Head of caudate nucleus (tissue), 42 donors: ENCODE measurements at places on chromosomes 12 and 14.

DNA sequence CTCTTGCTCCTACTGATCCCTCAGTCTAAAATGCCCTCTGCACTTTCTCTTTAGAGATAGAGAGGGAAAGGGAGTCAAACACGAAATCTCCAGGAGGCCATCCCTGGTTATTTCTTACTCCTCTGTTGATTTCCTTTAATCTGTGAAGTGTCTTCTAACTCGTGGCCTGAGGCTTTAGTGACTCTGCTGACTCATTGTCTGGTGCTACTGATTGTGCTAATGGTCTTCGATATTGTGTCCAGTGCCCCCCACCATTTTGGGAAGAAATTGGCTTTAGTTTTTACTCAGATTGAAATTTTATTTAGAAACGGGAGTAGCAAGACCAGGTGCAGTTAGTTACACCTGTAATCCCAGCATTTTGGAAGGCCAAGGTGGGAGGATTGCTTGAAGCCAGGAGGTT lies 839 bp downstream of the CLEC9A start:
- DNase-seq: no peak

DNA sequence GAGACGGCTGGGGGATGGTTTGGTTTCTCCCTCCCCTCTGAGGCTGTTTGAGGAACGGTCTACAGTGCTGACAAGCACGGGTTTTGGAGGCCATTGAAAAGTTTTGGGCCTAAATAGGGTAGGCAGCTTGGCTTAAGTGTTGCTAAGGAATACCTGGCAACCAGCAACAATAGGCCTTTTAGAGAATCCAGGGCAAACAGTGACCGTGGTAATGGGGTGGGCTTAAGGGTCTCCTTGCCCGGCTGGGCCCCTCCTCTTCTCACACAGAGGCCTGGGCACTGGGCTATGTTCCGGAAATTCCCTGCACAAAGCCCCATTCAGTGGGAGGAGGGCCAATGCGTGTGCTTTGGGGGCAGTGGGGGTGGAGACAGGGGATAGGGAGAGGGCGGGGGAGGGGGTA lies 55.4 kb downstream of the ASCL1 start:
- peak; percentile 53 for DNase-seq

DNA sequence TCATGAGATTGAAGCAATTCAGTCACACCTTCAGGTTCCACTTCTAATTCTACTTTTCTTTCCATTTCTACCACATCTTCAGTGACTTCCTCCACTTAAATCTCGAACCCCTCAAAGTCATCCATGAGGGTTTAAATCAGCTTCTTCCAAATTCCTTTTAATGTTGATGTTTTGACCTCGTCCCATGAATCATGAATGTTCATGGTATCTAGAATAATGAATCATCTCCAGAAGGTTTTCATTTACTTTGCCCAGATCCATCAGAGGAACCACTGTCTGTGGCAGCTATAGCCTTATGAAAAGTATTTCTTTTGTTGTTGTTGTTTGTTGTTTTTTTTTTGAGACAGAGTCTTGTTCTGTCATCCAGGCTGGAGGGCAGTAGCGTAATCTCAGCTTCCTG lies 7.6 kb downstream of the RXYLT1 start:
- DNase-seq: no peak

DNA sequence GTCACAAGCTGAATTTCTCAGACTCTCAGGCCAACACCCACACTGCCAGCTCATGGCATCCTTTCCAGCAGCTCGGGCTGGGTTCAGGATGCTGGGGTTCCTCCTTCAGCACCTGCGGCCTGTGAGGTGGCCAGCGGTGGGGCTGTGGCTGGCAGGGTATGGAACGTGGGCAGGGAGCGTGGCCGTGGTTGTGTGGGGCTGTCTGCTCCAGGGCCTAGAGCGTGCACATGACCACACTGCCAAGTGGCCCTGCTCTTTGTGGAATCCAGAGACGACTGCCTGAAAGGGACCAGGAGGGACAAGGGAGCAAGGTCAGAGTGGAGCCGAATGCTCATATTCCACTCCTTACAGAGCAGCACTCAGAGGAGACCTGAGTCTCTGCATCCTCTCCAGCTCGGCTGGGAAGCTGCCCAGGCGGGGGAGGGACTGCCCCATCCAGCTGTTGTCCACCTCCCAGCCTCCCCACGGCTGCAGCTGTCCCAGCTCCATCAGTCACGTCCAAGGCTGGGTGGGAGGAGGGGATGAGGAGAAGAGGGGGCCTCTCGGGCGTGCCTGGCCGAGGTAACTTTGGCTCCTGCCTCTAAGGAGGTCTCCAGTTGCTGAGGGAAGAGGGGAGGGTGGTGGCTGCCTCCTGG lies 71.3 kb downstream of the TSPAN9 start:
- DNase-seq: no peak

GRCh38 chr14:32354716-32355115 lies 25.6 kb downstream of the AKAP6 start:
- no peak for DNase-seq

- DNase-seq: no peak
Measured at GRCh38 chr12:89552376-89552775, 26.5 kb upstream of the POC1B start.

DNA sequence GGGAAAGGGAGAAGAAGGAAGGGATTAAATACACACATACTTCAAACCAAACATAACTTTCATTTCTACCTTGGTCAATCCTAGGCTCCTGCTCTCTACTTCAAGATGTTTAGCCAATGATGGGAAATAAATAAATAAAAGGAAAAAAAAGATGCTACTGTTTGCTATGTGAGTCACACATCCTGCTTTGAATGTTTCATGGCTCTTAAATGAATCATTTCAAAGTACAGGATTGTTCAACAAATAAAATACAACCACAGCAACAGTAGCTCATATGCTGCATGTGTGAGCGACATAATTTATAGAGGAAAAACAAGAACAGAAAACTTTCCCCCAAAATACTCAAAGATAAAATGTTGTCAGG lies 54.3 kb upstream of the NPFF start:
- no peak for DNase-seq

DNA sequence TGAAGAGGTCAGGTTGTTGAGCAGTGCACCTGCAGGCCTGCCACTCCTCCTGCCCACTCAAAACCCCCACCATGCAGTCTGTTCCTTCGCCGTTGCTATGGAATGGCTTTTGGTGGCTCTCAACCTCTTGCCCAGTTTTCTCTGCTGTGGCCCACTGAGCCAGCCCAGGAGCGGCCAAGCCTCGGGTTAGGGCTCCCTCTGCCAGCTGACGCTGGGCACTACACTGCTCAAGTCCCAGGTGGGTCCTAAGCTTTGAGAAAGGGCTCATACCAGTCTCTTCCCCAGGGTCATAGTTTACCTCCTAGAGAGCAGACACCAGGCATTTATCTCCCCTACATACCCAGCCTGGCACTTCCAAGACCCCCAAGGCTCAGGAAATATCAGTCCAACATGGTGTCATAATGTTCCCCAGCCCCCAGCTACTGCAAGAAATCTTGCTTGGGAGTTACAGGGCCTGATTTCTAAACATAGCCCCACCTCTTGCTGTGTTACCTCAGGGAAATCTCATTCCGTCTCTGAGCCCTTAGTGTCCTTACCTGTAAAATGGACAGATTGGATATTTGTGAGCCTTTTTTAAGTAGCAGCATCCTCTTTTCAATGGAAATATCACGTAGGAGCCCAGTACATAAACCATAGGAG lies 59.4 kb downstream of the TSPAN11 start:
- DNase-seq: peak; percentile 70

GRCh38 chr14:81401420-81402122 lies 1.4 kb upstream of the STON2 start:
- no peak for DNase-seq

DNA sequence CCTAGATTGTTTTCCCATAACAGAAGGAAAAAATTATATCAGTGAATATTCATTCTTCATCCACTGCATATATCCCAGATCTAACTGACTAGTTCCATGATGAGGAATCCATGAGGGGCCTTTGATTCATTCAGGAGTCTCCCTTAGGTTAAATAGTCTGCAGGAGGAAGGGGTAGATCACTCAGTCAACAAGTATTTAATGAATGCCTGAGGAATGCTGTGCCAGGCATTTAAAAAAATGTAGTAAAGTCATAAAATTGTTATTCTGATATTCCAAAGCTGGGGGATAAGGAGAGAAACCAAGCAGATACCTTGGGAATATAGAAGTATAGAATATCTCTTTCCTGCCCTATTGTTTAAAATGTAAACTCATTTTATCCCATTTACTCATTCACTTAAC lies 216.2 kb upstream of the CAND1 start:
- no peak for DNase-seq

DNA sequence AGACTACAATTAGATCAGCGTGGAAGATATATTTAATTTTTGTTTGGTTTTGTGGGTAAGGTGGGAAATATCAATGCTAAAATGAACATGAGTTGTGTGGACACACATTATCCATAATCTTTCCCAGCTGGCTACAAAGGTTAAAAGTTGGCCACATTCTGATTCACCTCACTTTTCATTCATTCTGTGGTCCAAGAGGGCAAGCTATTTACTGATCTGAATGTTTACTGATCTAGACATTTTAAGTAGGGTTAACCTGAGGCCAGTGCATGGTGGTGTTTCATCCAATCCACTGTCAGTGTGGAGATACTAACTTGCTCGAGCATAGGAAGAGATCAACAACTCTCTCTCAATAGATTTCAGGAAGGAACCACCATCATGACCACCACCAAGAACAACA lies 71.6 kb downstream of the DCAF5 start:
- DNase-seq: no peak

- no peak for DNase-seq
Measured at GRCh38 chr14:51692646-51693045, 40.9 kb downstream of the FRMD6 start.

DNA sequence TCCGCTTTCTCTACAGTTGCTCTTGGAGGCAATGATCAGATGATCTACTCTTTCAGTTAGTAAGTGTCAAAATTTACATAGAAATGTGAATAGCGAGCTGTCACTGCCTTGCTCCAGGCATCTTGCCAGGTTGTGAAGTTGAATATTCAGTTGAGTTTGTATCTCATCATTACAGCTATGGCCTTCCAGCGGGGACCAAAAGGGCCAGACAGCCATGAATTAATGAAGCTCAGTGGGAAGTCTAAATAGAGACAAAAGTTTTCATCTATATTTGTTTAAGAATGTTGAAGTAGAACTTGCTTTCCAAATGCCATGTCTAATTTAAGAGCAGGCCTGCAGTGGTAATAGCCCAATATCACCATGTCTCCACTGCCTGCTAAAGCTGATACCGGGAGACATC lies 387.8 kb downstream of the FLRT2 start:
- DNase-seq: peak; percentile 40

DNA sequence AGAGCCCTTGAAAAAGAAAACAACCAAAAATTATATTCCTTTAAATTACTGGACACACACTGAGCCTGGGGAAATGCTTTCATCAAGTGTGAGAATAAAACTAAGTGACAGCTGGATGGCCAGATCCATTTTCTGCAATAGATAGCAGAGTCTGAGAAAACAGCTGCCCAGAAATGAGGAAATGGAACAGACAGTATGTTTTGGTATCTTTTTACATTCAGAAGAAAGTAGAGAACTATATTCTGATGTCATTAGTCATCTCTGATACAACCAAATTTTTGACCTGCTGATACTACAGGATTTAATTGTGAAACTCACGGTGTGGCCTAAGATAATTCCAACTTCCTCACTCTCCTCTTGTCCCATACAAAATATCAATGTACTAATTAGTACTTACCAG lies 78.2 kb downstream of the HMGA2 start:
- DNase-seq: no peak
